ENCODE measurements at places on chromosomes 1 and 21. TPM values are rescaled to one million over a fixed set of nuclear protein-coding genes. Genes with fewer than 3 reads are reported as not detected.

DNA sequence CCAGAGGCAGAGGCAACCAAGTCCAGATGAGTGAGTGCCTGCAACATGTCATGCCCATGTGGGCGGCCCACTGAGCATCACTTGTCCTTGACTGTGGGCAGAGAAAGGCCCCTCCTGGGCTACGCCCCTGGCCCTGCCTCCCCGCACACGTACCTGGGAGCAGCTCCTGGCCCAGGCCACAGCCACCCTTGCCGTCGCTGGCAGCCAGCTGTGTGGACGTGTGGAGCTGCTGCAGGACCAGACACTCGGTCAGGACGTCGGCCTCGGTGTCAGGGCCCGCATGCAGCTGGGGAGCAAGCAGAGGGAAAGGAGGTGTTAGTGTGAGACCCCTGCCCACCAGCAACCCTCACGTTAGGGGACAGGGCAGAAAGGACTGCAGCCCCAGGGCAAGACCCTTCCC lies 61.3 kb downstream of the DMRTB1 start:
- no peak for DNase-seq

DNA sequence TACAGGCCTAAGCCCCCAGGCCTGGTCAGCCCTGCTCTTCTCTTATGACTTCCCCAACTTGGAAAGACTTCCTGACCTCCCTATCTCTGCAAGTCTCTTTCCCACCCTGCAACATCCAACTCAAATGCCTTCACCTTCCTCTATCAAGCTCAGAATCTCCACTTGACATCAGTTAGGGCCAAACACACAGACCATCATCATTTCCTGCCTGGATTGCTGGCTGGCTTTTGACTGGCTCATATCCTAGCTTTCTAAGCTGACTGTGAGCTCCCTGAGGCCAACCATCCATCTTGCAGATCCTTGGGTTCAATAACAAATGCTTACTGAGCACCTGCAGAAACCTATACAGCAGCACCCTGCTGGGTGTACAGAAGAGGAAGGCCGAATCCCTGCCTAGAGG lies 137.3 kb upstream of the EDN2 start:
- DNase-seq, result peak; percentile 36

DNA sequence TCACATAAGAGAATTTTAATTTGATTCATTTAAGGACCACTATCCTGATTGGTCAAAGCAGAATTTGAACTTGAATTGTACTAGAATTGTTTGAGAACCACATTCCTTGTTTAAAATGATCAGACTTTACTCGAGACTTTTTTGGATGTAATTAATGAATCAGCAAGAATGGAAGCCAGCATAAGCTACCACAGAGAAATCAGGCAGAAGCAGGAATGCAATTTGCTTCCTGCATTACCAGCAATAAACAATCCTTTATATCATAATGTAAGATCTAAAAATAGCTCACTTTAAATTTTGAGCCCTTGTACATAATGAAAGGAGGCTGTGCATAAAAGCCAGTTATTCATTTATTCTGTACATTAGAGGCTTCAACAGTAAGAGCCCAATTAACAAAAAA lies 119.8 kb upstream of the BACE2 start:
- DNase-seq, result no peak

DNA sequence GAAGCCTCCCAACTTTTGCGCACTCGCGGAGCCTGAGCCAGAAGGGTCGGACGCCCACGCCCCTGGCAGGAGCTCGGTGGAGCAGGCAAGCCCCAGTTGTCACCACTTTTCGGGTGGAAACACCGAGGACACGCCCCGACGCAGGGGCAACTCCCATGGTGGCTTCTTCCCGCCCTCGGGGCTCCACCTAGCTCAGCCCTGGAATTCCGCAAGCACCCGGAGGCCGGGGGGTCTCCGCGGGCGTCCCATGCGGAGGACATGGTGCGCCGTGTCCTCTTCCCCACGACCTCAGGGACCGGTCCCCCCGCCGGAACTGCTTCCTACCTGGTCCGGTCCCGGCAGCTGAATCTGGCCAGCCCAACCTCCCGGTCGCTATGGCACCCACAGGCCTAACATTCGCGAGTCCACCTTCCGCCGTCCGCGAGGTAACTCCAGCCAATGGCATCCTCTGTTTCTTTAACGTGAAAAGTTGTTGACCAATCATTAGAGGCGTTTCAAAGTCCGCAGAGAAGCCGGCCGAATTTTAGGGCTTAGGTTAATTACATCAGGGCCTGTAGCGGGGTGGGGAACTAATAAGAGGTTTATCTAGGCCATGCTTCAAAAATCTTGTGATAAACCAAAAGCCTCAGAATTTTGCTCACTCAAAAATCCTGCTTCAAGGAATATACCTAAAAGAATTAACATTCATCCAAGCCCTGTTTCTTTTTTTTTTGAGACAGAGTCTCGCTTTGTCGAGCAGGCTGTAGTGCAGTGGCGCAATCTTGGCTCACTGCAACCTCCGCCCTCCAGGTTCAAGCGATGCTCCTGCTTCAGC lies at the start of gene STPG1:
STPG1 (minus strand) TSS at position 433 of the 814 bp plus-strand sequence. CDS start 12,394 bp downstream, outside the sequence.
- DNase-seq, result peak; percentile 97

- DNase-seq, result no peak
Measured at GRCh38 chr1:170749549-170749948, 85.6 kb downstream of the PRRX1 start.

DNA sequence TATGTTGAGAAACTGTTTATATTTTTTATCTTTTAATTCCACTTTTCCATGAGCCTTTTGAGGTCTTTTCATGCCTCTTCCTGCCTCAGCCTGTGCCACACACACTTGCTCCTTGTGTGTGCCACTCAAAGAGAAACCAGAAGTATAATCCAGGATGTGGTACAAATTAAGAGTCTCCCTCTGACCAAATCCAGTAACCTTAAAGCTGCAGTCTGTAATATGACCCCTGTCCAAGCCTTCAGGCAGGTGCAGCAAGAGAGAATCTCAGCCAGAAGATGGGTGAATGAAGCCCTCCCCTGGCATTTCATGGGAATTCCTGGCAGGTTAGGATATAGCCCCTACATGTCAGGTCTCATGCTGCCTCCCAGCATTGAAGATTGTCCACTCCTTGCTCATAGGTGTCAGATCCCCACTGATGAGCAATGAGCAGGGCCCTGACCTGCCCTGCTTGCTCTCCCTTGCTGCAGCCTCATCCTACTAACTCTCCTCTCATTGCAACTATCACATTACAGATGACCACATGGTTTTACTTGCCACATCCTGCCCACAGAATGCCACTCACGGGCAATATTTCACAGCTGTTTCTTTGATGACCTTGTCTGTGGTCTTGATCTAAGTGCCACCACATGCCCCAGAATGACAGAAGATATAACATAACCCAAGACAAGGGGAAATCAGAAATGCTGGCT lies 169.3 kb downstream of the SEC16B start:
- peak; percentile 26 for DNase-seq

DNA sequence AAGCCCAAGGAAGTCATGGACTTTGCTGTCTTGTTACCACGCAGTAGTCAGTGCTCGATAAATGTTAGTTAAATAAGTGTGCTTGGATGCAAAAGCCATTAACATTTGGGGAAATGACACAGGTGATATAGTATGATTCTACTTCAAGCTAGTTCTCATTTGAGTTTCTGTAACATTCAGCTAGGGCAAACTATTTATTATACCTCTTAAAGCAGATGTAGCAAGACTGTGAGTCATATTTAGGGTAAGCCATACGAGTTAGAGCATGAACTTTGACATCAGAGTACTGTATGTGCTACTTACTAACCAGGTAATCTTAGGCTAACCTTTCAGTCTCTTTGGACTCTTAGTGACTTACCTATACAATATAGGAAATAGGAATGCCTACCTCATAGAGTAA lies 21.0 kb downstream of the CLCA4 start:
- DNase-seq, result no peak

GRCh38 chr1:159939678-159940002 lies 5.8 kb downstream of the IGSF9 start:
- no peak for DNase-seq

DNA sequence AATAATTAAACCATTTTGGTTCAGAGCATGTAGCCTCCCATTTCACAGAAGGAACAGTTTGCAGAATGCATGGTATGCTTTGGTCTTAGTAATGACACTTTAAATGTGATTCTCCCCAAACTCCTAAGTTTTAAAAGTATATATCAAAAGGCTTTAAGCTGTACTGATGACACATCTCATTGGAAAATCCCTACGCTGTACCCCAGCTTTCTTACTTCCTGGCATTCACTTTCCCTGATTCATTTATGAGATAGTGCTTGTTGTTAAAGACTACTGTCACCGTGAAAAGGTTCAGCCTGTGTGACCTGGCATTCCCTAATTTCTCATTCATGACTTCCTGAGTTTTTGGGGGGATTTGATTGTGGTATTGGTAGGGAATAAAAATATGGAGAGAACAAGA lies 53.4 kb downstream of the MPZL1 start:
- DNase-seq, result peak; percentile 88

DNA sequence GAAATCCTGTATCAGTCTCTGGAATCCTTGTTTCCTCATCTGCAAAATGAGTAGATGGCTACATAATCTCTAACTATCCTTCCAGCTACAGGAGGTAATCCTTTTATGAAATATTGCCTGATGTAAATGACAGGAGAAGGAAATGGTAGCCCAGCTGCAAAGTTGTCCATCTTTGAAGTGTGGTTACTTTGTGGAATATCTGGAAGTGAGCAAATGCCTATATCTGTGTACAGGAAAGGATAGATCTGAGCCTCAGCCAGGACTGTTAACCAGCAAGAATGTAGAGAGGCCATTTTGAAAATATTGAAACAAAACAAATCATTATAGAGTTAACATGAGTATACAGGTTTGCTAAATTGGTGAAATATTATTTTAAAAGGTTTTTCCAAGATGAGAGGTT lies 74.8 kb upstream of the BMP8A start:
- no peak for DNase-seq

DNA sequence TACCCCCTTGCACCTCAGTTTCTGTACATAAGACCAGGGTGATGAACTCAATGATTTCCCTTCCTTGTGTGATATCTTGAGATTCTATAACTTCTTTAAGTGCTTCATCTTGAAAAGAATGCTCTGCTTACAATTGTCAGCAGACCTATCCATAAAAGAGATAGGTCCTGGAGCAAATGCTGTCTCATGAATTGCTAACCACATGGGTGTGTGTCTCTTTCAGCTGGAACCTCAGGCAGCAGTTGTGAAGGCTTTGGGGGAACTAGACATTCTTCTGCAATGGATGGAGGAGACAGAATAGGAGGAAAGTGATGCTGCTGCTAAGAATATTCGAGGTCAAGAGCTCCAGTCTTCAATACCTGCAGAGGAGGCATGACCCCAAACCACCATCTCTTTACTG lies 2.8 kb downstream of the IL20 start:
- DNase-seq, result no peak

DNA sequence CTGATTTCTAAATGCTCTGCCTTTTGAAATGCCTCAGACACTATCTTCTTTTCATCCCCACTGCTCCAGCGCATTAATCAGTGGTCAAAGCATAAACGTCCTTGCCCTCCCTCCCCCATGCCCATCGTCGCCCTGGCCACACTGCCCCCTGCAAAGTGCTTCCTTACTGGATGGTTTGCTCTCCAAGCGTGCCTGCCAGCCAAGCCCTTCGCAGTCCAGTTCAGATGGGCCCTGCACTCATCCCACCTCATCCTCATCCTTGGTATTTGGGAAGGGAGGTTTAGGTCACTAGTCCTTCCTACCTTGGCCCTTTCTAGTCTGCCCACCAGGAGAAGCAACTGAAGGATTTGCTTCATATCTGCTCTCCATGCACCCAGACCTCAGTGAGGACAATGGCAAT lies 3.1 kb downstream of the GJA4 start:
- DNase-seq, result no peak

GRCh38 chr21:36994501-36995158 lies 11.9 kb upstream of the RIPPLY3 start:
- no peak for DNase-seq

- no peak for DNase-seq
Measured at GRCh38 chr1:65717815-65718454, 74.8 kb upstream of the PDE4B start.

DNA sequence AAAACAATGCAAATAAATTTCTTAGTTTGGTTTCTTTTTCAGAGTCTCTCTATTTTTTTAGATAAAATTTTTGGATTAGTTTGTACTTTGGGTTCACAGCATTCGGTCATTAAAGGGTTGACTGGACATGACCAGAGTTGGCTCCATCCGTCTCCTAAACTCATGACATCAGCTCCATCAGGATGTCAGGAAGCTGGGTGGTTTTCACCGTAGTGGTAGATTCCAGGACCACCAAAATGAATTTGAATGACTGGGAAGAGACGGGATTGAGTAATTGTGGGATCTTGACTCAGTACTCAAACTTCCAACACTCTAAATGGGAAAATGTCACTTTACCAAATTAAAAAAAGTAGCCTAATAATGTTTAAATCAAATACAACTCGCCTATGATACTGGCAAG lies 279.2 kb upstream of the DUSP10 start:
- no peak for DNase-seq

DNA sequence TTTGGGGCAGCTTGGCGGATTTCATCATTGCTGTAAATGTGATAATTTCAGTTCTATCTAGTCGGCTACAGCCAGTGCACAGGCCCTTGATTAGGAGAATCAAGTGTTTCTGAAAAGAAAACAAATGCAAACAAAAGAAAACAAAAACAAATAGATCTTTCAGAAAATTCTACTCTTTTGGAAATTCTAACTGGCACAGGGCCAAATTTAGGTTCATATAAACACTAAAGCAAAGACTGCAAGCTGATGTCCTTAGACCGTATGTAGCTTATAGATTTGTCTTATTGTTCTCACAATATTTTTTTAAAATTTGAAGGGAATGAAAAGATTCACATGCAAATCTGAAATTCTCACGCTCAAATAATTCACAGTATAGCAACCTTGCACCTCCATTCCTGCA lies 11.2 kb downstream of the UBR4 start:
- no peak for DNase-seq

Gene OR6N1
- not detected for total RNA-seq

Gene OR2L5
- not detected for total RNA-seq

Gene TLR5
- 0.88 TPM for total RNA-seq

Gene RHOU
- 0.72 TPM for total RNA-seq

Gene ZNF644
- 57.5 TPM for total RNA-seq

Gene LRRC39
- total RNA-seq, result 1.2 TPM

Gene SLAMF6
- total RNA-seq, result not detected

Gene IGSF21
- not detected for total RNA-seq

Gene FAM43B
- total RNA-seq, result under 0.01 TPM

Gene SPATA17
- total RNA-seq, result 1.5 TPM

Gene KCNE1
- 0.29 TPM for total RNA-seq

Gene USP33
- 89.8 TPM for total RNA-seq

Gene ACTN2
- total RNA-seq, result not detected

Gene DNALI1
- total RNA-seq, result 6.5 TPM

Gene VHLL
- total RNA-seq, result not detected

All from osteoblast (primary cell).